ENCODE measurements at places on chromosomes 5 and 9. TPM values are rescaled to one million over a fixed set of nuclear protein-coding genes. Genes with fewer than 3 reads are reported as not detected.

The F2RL2 gene
- total RNA-seq = 10.2 TPM

The LEAP2 gene
- total RNA-seq = 0.99 TPM

The CDH9 gene
- not detected for total RNA-seq

The KCNV2 gene
- total RNA-seq = not detected

The NNT gene
- 75.6 TPM for total RNA-seq

The RGS7BP gene
- 2.0 TPM for total RNA-seq

The PPIC gene
- total RNA-seq = 26.5 TPM

The PLAC8L1 gene
- 0.80 TPM for total RNA-seq

The LCNL1 gene
- total RNA-seq = not detected

The NUTM2F gene
- not detected for total RNA-seq

The CDC20B gene
- total RNA-seq = 0.14 TPM

The TXNDC8 gene
- total RNA-seq = not detected

The TAF11L7 gene
- not detected for total RNA-seq

The FAM200C gene
- total RNA-seq = 2.6 TPM

The SEC61B gene
- 241 TPM for total RNA-seq

The PRLR gene
- not detected for total RNA-seq

The LRRTM2 gene
- 0.20 TPM for total RNA-seq

The WWC1 gene
- total RNA-seq = 0.91 TPM

The KIF4B gene
- 0.44 TPM for total RNA-seq

The AMBP gene
- total RNA-seq = not detected

The BOD1 gene
- 55.0 TPM for total RNA-seq

The ADAMTS16 gene
- not detected for total RNA-seq

The FKTN gene
- 14.4 TPM for total RNA-seq

The PTGS1 gene
- total RNA-seq = 14.6 TPM

The DMAC1 gene
- total RNA-seq = 49.6 TPM

The C5orf46 gene
- not detected for total RNA-seq

The MAMDC2 gene
- 0.85 TPM for total RNA-seq

The PAEP gene
- not detected for total RNA-seq

The SERF1B gene
- total RNA-seq = 43.7 TPM

The KCNN2 gene
- 1.3 TPM for total RNA-seq

The AGXT2 gene
- not detected for total RNA-seq

The SLC4A9 gene
- not detected for total RNA-seq

The DAB2 gene
- 245 TPM for total RNA-seq

The CLIC3 gene
- total RNA-seq = not detected

The AGTPBP1 gene
- total RNA-seq = 18.4 TPM

The PFN3 gene
- total RNA-seq = not detected

The ANKRD20A1 gene
- 2.5 TPM for total RNA-seq

The DND1 gene
- total RNA-seq = 1.1 TPM

The ITGA2 gene
- 53.2 TPM for total RNA-seq

The LRRC19 gene
- total RNA-seq = not detected

The RBM22 gene
- 44.4 TPM for total RNA-seq

The LHX6 gene
- total RNA-seq = 18.4 TPM

The OBP2B gene
- not detected for total RNA-seq

The FOXD4 gene
- total RNA-seq = 0.42 TPM

The CER1 gene
- total RNA-seq = not detected

The RBM27 gene
- 17.7 TPM for total RNA-seq

The GGTA1 gene
- total RNA-seq = not detected

The TMEM252 gene
- total RNA-seq = not detected

The GPR21 gene
- 2.4 TPM for total RNA-seq

The NMRK1 gene
- total RNA-seq = 32.6 TPM

The ITK gene
- not detected for total RNA-seq

The FOXD4L5 gene
- total RNA-seq = 0.42 TPM

The GDF9 gene
- total RNA-seq = not detected

The PCDHB15 gene
- total RNA-seq = 0.55 TPM

The SPINK7 gene
- total RNA-seq = not detected

The C5 gene
- 1.6 TPM for total RNA-seq
